Left hindlimb (tissue), 1 donor: ENCODE measurements at places on chromosomes 3 and 15.
A peak's percentile ranks its signal among the peaks of the same experiment; 100 is the strongest.

- no peak for DNase-seq
Observed at GRCh38 chr3:81853431-81853830, 92.0 kb upstream of the GBE1 start.

- no peak for DNase-seq
Observed at GRCh38 chr3:183513046-183513706, 42.3 kb downstream of the KLHL6 start.

GRCh38 chr3:113439606-113440005 lies 1.7 kb downstream of the CFAP44 start:
- DNase-seq, result peak; percentile 31

DNA sequence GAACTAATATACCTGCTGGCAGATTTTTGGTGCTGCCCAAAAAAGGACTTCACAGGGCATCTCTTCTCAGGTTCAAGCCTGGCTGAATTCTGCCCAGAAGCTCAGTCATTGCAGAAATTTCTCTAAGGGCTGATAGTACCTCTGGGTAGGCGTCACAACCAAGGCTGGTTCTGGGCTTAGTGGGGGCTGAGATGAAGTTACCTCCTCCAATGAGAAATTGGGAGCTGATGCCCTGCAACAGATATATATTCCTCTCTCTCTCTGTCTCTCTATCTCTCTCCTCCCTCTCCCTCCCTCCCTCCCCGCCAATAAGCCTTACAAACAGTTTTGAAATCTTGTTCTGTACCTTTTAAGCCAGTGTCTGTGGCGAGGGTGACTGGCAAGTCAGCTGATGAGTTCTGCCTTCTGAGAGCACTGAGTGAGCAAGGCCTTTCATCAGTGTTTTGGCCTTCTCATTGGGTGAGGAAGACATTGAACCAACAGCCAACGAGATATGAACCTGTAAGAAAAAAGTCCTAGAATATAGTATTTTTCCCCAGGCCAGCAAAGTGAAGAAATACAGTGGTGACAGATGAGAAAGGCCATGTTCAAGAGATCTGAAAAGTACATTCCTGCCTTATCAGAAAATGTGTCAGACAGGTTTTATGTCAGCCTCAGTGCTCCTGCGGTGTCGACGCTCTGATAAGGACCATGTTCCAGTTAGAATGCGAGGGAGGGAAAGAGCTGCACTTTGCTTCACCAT lies 45.5 kb downstream of the TMEM39A start:
- DNase-seq, result no peak
